Camera-type eye (tissue), 1 donor: ENCODE measurements at places on chromosomes 6 and 20. TPM values are rescaled to one million over a fixed set of nuclear protein-coding genes. Genes with fewer than 3 reads are reported as not detected.

TSBP1 gene
- total RNA-seq = not detected

CYP39A1 gene
- total RNA-seq = 18.6 TPM

SPAG4 gene
- 1.2 TPM for total RNA-seq

C6orf58 gene
- not detected for total RNA-seq

SIM1 gene
- total RNA-seq = not detected

CDYL gene
- total RNA-seq = 39.9 TPM

IL17A gene
- total RNA-seq = not detected

SMOC2 gene
- 56.6 TPM for total RNA-seq

ASIP gene
- total RNA-seq = 1.9 TPM

F13A1 gene
- total RNA-seq = 45.1 TPM

MTFR2 gene
- 1.1 TPM for total RNA-seq

RUNX2 gene
- 5.1 TPM for total RNA-seq

SLC35D3 gene
- 4.9 TPM for total RNA-seq

SAMD5 gene
- 23.1 TPM for total RNA-seq

ARMH2 gene
- total RNA-seq = not detected

CFAP206 gene
- 3.4 TPM for total RNA-seq

MUCL3 gene
- total RNA-seq = not detected

PHACTR3 gene
- 8.1 TPM for total RNA-seq

KHDC1L gene
- 1.0 TPM for total RNA-seq

KCNK5 gene
- total RNA-seq = 2.4 TPM

SCAND1 gene
- 31.3 TPM for total RNA-seq

TUBB1 gene
- total RNA-seq = 3.7 TPM

TMEM200A gene
- total RNA-seq = 31.0 TPM

SIRPA gene
- 22.3 TPM for total RNA-seq

ME1 gene
- 17.9 TPM for total RNA-seq

MICB gene
- 2.8 TPM for total RNA-seq

CDH4 gene
- 12.0 TPM for total RNA-seq

NHSL1 gene
- total RNA-seq = 46.6 TPM

RNASET2 gene
- 60.4 TPM for total RNA-seq

MYLK2 gene
- 2.5 TPM for total RNA-seq

DEF6 gene
- 7.1 TPM for total RNA-seq

ANKRD66 gene
- not detected for total RNA-seq

PRRT1 gene
- total RNA-seq = 1.6 TPM

BMP6 gene
- 13.1 TPM for total RNA-seq

LY6G5B gene
- total RNA-seq = 2.3 TPM

OR2J3 gene
- not detected for total RNA-seq

GRM1 gene
- total RNA-seq = 2.9 TPM

TNNC2 gene
- total RNA-seq = 93.6 TPM

PRR18 gene
- 0.22 TPM for total RNA-seq
